Activated CD4-positive, alpha-beta T cell treated with anti-CD3 and anti-CD28 coated beads for 4 hours (primary cell): ENCODE measurements at places on chromosomes 13 and 19.

DNA sequence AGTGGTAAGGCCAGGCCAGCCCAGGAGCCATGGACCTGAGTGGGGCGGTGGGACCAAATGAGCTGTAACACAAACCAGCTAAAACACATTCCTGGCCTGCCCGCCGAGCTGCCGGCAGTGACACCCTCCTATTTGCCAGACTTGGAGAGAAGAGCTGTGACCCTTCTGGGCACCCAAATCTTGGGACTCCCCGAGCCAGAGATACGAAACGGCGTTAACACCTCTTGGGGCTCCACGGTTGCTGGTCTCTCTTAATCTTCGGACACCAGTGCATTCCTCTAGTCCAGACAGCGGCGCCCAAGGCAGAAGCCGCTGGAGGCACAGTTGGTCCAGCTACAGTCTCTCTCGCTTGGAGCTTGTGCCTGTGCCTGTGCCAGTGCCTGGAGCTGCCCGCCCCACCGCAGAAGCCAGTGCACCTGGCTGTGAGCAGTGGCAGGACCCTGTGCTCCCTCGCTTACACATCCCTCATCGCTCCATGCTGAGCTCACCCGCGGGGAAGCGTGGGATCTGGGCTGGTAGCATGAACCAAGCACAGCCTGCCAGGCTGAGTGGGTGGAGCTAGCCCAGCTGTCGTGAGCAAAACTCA is 147.2 kb upstream of the KLHL1 start:
- DNase-seq = no peak

DNA sequence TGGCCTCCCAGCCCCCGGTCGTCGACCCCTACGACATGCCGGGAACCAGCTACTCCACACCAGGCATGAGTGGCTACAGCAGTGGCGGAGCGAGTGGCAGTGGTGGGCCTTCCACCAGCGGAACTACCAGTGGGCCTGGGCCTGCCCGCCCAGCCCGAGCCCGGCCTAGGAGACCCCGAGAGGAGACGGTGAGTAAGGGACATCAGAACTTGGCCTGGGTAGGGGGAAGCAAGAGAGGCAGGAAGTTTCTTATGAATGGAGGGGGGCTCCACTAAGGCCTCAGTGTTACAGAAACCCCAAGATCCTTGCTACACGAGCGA is 2.9 kb downstream of the FOSB start:
- DNase-seq = no peak

DNA sequence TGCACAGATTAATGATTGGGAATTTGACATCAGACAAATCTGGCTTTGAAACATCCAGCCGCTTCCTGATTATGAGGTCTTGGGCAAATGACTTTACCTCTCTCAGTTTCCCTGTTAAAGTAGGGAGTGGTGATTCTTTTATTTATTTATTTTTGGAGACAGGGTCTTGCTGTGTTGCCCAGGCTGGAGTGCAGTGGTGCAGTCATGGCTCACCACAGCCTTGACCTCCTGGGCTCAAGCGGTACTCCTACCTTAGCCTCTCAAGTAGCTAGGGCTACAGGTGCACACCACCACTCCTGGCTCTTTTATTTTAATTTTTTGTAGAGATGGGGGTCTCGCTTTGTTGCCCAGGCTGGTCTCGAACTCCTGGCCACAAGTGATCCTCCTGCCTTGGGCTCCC is 2.7 kb downstream of the PSMD8 start:
- no peak for DNase-seq

- DNase-seq = no peak
Measured at GRCh38 chr19:35437406-35437951, 10.6 kb upstream of the FFAR2 start.

- no peak for DNase-seq
Measured at GRCh38 chr19:50725218-50725910, 2.2 kb downstream of the CLEC11A start.

- no peak for DNase-seq
Measured at GRCh38 chr13:51620165-51620983, 36.1 kb downstream of the WDFY2 start.

- no peak for DNase-seq
Measured at GRCh38 chr19:4830768-4831265, 695 bp downstream of the TICAM1 start.

GRCh38 chr13:20161275-20161950 is 561 bp upstream of the GJA3 start:
- DNase-seq = peak; percentile 26

DNA sequence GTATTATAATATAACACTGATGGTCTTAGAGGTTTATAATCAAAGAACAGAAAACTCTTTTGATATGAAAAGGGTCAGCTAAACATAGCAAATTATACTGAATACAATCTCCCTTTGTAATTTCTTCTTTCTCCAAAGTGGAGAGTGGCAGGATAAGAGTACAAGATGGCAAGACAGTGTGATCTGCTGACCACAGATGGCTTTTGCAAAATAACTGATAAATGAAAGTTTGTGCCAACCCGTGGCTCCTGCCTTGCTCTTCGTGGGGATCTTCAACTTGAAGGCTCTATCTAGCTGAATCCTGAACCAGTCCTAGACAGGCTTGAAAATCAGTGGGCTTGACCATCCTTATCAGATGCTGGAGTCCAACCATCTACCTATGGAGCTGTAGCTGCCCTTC is 185.7 kb downstream of the VWA8 start:
- no peak for DNase-seq

DNA sequence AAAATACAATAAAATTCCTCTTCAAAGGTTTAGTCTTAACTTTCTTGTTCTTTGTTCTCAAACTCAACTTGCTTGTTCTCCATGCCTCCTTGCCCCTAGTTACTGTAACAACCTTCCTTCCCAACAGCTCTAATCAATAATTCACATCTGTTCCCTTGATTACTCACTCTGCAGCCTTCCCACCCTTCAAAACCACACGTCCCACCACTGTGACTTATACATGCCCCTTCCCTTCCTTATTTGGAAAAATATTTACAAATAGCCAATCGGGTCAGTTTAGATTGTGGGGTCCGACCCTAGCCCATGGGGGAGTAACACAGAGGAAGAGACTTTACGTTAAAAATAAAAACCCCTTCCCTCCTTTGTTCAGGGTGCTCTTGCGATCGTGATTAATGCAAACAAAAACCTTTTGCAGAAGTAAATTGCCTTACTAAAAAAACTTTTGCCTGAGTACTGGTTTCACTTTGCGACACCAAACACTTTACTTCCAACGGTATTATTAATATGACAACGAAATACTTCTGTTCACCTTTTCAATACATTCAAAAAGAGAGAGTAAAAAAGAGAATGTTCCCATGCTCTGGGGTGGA is 512 bp upstream of the ZNF93 start:
- DNase-seq = no peak

DNA sequence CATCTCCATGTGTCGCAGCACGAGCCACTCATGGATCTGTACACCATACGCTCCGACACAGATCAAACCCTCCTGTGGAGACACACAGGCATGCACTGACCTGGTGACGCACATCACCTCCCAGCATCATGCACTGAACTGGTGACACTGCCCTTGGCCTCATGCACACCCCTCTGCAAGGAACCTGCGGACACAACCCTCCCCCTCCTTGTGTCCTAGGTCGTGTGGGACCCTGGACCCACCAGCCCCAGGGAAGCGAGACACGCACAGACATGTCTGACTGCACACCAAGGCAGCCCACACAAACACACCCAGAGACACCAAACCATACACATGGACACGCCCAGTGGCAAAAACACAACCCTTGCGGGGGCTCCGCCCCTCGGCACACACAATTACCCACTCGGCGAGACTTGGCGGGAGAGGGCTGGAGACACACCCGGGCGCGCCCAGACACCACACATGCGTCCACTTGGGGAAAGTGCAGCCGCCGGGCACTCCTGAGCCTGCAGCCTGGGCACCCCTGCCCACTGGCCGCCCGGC is 2.0 kb upstream of the KCNN4 start:
- DNase-seq = no peak

DNA sequence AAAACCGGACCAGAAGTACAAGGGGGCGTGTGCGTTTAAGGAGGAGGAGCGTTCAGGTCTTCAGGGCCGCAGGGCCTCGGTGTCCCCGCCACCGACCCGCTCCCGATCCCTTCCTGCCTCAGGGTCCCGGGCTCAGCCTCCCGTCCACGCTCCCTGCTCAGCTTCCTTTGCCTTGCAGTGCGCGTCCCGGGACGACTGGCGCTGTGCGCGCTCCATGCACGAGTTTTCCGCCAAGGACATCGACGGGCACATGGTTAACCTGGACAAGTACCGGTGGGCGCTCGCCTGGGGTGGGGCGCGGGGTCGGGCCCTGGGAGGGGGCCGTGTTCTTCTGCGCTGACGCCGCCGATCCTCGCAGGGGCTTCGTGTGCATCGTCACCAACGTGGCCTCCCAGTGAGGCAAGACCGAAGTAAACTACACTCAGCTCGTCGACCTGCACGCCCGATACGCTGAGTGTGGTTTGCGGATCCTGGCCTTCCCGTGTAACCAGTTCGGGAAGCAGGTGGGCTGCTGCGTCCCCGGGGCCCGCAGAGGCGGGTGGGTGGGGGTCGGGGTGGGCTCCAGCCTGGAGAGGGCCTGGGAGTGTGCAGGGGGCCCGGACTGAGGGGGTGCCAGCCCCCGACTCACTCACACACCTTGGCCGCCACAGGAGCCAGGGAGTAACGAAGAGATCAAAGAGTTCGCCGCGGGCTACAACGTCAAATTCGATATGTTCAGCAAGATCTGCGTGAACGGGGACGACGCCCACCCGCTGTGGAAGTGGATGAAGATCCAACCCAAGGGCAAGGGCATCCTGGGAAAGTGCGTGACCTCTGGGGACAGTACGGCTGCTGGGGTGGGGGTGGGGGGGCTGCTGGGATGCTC is 1.4 kb downstream of the GPX4 start:
- DNase-seq = no peak

DNA sequence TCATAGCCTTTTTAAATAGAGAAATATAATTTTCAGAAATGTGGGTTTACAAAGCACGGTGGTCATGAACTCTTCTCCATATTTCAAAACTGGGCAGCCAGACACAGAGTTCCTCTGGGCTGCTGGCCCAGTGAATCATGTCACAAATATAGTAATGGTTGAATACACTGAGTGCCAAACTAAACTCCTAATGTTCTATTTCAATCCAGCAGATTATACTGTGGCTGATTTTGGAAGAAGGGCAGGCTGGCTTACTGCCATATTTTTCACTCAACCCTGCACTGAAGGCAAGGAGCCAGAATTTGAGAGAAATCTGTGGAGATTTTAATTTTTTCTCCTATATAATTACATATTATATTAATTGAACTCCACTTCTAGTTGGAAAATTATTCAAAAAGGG is 17.0 kb upstream of the PRR20A start:
- no peak for DNase-seq

DNA sequence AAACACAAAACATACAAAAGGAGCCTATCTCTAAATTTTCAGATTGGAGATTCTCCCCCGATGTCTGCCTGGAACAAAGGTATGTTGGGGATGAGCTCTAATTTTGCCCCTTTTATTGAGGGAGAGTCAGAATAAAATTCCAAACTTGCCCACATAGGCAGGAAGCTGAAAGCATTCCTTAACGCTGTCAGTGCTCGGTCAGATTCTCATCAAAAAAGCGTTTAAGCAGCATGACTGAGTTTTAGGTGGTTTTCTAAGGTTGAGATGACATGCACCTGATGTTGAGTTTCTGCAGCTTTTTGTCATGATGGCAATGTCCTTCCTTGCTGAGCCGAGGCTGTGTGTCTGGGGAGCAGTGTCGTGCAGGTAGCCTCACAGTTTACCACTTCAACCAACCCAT is 48.4 kb upstream of the MEDAG start:
- no peak for DNase-seq

DNA sequence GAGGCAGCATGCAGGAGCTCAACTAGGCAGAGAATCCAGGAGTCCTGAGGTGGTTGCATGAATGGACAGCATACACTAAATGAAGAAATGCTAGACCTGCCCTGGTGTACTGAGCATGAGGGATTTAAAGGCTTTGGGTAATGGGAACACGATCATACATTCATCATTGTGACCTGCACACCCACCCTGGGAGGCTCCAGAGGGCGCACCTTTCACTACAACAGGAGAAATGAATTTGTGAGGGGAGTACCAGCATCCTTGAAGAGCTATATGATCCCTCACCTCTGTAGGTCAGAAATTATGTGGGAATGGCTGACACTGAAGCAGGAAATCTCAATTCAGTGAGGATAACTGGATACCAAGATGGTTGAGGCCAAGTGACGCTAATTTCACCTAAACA is 8.9 kb downstream of the KLK2 start:
- no peak for DNase-seq

GRCh38 chr13:44921246-44921877 is 67.9 kb downstream of the NUFIP1 start:
- DNase-seq = no peak

- DNase-seq = no peak
Measured at GRCh38 chr19:55071129-55071502, 4.6 kb upstream of the EPS8L1 start.

DNA sequence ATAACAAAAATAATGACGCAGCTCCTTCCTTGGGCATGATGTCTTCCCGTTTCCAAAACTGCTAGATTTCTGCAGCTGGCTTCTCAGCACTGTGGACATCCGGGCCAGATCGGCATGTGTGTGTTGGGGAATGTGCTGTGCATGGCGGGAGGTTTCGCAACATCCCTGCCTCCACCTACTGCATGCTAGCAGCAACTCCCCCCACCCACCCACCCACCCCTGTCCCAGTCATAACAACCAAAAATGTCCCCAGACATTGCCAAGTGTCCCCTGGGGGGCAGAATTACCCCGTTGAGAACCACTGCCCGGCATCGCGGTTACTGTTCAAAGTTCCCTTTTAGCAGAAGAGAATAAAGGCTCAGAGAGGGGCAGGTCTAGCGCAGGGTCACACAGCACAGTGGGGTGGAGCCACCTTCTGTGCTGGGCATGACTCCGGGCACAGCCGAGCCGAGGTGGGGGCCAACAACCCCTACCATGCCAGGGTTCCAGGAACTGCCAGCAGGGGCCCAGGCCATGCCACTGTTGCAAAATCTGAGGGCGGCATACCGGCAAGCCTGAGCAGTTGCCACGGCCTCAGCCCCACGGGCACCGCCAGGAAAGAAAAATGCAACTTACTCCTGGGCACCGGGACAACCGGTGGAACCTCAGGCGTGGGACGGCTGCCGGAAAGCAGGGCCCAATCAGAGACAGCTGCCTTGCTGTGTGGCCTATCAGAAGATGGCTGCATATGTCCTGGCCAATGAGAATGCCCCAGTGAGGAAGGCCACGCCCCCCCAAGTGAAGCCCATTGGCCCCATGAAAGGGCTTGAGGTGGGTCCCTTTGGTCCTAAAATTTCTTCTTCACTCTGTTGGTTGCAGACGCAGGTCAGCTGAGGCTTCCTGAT is 22.5 kb upstream of the NFIC start:
- DNase-seq = peak; percentile 46

GRCh38 chr13:99731747-99732146 is 230.5 kb downstream of the TM9SF2 start:
- DNase-seq = no peak

GRCh38 chr19:6061376-6062130 is 48.7 kb downstream of the RFX2 start:
- no peak for DNase-seq

DNA sequence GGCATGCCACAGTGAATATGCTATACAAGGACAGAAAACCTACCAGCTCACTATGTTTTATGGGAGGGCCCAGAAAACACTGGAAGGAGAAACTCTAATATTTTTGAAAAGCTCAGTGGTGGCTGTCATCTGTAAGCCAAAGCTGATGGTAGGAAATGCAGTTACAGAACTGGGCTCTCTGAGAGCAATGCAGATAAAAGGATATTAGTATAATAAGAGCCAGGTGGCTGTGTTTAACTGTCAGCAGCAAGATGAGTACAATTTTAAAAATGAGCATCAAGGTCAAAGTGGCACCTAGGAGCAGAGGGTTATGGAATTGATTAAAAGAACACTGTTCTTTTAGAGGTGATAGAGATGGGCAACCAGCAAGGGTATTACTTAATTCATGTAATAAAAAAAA is 345.0 kb downstream of the NDFIP2 start:
- no peak for DNase-seq
